Kidney (tissue), 22 donors: ENCODE measurements at places on chromosomes 7 and 10.

DNA sequence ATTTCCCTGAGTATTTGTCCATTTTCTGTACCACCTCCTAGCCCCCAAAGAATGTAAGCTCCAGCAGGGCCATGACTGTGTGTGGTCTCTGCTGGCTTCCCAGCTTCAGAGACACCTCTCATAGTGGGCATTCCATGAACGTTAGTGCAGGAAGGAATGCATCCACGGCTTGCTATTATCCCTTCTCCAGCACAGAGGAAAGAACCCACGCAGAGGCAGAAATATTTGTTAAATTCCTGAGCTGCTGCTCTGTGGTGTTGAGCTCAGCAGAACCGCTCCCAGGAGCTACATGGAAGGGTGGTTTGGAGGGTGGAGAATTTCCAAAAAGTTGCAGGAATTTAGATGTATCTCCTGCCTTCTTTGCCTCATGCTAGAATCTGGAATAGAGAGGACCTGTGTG lies 275.2 kb downstream of the POU6F2 start:
- no peak for DNase-seq

- peak; percentile 42 for DNase-seq
These were observed 85.5 kb upstream of the GNA12 start for GRCh38 chr7:2929321-2930201.

DNA sequence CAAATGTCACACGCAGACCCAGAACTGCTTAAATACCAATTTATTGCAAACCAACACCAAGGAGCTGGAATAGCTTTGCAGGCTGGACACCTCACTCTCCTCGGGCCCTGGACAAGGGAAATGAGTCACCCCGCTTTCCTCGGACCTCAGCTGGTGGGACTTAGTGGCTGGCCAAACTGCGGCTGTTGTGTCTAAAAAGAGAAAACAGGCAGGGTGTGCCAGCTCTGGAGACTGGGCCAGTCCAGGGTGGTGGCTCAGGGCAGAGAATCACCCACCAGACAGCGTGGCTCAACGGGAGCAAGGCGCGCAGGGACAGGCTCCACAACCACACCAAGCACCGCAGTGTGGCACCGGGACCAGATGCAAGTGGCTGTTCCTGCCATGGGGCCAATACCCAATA lies 58.2 kb upstream of the CAMK2B start:
- DNase-seq, result no peak

- no peak for DNase-seq
These were observed 22.9 kb downstream of the H2AZ2 start for GRCh38 chr7:44824894-44825526.

GRCh38 chr10:22690158-22690557 lies 24.2 kb downstream of the PIP4K2A start:
- no peak for DNase-seq

DNA sequence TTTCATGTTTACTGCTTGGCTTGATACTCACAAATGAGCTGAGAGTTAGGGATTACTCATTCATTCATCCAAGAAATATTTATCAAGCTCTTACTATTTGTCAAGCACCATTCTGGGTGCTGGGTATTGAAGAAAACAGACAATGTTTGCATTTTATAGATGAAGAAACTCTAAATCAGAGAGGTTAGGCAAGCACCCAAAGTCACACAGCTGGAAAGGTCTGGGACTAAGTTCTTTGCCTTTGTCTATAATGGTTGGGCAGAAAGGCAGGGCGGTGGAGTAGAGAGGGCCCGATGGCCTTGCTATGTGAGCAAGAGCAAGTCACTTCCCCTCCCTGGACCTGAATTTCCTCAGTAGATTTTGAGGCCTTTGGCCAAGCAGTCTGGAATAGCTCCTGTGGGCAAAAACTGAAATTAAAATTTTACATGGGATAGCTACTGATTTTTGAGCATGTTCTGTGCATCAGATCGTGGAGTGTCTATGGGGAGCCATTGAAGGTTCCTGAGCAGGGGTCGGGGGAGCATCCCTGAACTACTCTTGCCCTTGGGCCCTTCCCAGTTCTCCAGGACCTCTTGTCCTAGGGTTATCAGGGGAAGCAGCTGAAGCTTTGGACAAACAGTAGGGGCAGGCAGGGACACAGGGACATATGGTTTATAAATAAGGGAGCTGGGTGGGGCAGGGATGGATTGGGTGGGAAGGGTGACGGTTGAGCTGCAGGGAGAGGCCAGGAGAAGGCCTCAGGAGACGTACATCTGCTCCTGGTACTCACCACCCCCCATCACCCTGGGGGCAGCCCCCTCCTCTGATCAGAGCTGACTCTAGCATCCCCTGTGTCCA lies 23.3 kb downstream of the AQP1 start:
- no peak for DNase-seq

- no peak for DNase-seq
These were observed 28.2 kb downstream of the ADK start for GRCh38 chr10:74179111-74179710.

DNA sequence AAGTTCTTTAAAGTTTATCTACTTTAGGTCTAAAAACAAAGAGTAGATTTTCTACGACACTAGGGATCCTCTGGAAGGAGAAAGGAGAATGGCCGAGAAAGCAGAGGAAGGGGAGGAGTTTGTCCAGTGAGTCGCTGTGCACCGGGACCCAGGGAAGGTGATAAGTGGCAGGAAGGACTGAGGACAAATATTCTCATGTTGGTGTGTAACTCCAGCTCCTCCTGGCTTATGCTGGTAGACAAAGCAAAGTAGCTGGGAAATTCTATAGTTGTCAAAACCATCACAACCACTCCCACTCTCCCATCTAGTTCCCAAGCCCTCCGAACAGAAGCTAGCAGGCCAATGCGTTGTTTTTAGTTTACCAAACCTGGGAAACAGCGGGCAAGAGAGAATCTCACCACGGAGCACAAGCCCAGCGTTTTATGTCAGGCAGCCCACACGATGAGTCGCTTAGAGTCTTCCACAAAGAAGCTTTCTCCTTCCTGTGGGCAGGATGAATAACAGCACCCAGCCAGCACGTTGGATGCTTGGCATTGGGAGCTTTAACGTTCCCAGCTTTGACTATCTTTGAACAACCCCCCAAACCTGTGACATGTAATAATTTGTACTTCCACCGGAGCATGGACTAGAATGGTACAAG lies 32.9 kb upstream of the JCAD start:
- no peak for DNase-seq

GRCh38 chr10:98642281-98642680 lies 195.5 kb upstream of the HPS1 start:
- no peak for DNase-seq

DNA sequence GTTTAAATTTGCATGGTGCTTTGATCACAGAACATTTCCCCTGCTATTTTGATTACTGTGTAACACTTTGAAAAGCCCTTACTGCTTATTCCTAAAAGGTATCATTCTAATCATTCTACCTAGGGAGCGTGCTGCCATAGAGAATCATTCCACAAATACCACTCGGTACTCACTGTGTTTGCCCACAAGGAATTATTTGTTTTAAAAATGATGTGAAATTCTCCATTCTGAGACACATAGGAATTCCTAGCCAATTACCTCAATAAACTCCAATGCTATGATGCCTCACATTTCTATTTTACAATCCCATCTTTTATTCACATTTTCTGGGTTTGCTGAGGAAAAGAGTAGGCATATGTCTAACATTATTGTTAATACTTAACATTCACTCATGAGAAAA lies 16.2 kb upstream of the TES start:
- DNase-seq, result no peak

DNA sequence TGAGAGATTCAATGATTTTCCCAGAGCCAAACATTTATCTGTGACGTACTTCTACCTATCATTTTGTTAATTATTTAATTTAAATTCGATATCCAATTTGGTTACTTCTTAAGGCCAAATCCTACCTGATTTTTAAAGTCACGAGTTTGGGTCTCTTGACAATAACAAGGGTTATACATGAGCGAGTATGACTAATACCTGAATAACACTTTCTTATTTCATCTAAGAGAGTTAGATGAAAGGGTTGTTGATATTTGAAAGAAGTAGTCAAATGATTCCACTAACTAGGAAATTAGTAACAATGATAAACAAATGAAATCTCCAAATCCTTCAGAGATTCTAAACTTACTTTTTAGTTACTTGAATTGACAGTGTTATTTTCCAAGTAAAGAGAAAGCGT lies 1086.9 kb downstream of the XPNPEP1 start:
- DNase-seq, result no peak

- DNase-seq, result no peak
These were observed 34.5 kb downstream of the CHN2 start for GRCh38 chr7:29229066-29229465.

GRCh38 chr10:51233337-51234100 lies 159.2 kb downstream of the PRKG1 start:
- DNase-seq, result no peak

DNA sequence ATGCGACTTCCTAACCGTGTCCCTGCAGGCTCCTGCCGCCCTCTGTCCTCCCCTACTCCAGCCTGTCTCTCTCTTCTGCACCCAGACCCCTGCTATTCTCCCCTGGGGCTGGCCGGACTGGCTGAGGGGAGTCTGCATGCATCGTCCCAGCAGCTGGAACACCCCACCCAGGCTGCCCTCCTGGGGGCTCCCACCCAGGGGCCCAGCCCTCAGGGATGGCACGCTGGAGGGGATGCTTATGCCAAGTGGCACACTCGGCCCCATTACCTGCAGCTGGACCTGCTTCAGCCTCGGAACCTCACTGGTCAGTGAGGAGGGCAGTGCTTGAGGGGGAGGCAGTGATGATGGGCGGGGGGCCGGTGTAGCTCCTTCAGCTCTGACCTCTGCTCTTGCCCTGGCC lies 21.7 kb upstream of the ZNF467 start:
- no peak for DNase-seq

- DNase-seq, result no peak
These were observed 139.5 kb downstream of the ACTR3B start for GRCh38 chr7:152899004-152899403.

DNA sequence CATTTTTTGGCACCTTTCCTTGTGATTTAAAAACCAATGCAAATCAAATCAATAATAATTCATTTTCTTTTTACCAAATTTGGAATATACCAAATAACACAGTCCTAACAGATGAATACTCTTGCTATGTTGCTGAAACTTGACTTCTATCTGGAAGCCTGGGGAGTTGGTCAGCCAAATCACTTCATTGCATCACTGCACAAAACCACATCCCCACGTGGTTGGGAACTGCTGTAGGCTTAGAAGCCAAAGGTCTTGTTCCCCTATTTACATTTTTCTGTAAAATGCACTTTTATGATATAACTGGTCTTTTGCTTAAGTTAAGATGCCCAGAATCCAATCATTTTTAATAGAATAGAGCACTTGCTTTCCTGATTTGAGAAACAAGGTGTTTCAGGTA lies 15.2 kb downstream of the GPR85 start:
- DNase-seq, result no peak

- DNase-seq, result no peak
These were observed 69.9 kb upstream of the FGL2 start for GRCh38 chr7:77269360-77270093.

- no peak for DNase-seq
These were observed 214.5 kb downstream of the MBL2 start for GRCh38 chr10:52558090-52558489.

GRCh38 chr7:42237811-42238541 lies 967 bp upstream of the GLI3 start:
- DNase-seq, result peak; percentile 85

- DNase-seq, result no peak
These were observed 160.6 kb downstream of the PRKAG2 start for GRCh38 chr7:151716323-151716722.

- DNase-seq, result no peak
These were observed 4.0 kb upstream of the LGI1 start for GRCh38 chr10:93753621-93754250.

- no peak for DNase-seq
These were observed 51.4 kb upstream of the APBB1IP start for GRCh38 chr10:26386781-26387180.

DNA sequence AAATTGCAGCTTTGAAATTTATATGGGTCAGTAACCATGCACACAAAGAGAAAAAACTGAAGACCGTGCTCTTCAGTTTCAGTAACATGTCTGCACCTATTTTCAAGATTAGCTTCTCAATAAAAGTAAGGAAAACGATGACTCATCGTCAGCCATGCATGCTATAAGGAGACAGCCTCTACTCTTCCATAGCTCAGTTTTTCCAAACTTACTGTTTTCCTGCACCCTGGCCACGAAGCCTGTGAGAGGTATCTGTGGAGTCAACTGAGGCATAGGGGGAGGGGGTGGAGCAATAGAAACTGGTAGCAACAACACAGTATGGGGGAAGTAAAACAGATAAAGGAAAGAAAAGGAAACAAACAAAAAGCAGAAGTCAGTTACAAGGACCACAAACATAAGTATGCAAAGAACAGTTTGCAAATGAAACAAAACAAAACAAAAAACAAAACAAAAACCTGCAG lies 58.0 kb downstream of the PDSS1 start:
- no peak for DNase-seq

GRCh38 chr10:119198438-119198837 lies 8.9 kb upstream of the GRK5 start:
- DNase-seq, result no peak

- peak; percentile 38 for DNase-seq
These were observed 311.9 kb downstream of the HGF start for GRCh38 chr7:81457852-81458522.

DNA sequence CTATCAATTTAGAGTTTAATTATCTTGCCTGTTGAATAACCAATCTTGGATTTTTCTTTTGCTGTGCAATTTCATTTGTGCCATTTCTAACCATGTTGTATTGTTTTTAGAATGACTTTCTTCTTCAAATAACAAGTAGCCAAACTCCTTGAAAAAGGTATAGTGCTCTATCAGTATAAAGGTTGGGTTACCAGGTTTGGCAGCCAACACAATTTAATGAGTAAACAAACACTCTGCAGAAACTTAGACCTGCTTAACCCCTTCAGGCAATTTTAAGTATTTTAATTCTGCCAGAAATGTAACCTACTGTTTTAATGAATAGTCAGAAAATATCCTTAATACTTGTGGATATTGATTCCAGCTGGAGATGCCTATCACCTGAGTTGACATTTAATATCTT lies 299.8 kb downstream of the ARL4A start:
- no peak for DNase-seq

- peak; percentile 48 for DNase-seq
These were observed 121.6 kb downstream of the C10orf105 start for GRCh38 chr10:71597821-71598498.

GRCh38 chr10:106540645-106541044 lies 623.9 kb downstream of the SORCS1 start:
- no peak for DNase-seq

GRCh38 chr10:107666214-107666613 lies 501.7 kb upstream of the SORCS1 start:
- peak; percentile 8 for DNase-seq

DNA sequence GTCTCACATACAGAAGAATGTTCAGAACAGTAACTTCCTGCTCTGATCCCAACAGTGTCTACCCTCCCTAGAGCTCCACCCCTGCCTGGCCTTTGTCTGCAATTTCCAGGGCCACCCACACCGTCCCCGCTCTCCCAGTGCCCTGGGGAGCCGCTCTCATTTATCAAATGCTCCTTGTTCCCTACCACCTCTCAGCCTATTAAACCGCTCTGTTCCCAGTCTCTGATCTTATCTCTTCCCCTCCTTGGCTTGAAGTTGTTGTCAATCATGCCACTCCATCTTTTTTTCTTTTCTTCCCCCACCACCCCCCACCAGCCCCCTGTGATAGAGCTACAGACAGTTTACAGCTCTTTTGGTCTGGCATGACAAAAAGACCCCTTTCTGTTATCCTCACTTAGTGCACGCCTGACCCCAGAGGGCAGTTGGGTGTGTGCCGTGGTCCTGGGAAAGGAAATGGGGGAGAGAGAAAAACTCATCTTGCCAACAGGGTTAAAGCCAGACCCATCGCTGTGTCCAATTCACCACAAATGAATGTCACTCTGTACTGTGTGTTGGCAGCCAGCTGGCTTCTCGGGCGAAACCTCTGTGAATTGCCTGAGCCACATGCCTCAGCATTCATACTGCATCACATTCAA lies 28.8 kb upstream of the HECTD2 start:
- DNase-seq, result peak; percentile 8
